Large intestine (tissue), 12 donors: ENCODE measurements at places on chromosomes 4 and X.
A peak's percentile ranks its signal among the peaks of the same experiment; 100 is the strongest.

DNA sequence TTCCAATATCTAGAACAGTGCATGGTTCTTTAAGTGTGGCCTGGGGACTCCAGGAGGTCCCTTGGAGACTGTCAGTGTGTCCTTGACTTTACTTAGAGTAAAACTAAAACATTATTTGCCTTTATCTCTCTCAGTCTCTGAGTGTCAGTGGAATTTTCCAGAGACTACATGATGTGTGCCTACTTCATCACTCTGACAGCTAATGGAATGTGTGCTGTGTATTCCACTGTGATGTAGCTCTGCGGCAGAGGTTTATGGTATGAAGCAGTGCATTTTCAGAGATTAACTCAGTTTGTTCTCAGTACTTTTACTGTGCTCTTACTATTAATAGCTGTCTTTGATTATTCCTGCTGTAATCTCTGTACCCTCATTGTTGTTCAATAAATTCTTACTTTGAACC, 85.6 kb downstream of the MANBA start:
- no peaks in the 10 kb centered on the region for H3K27me3 ChIP-seq
- H3K27ac ChIP-seq = no peak overlapping the region
- no peaks in the 10 kb centered on the region for H3K36me3 ChIP-seq
- H3K4me1 ChIP-seq = no peaks in the 10 kb centered on the region

- no peaks in the 10 kb centered on the region for H3K4me1 ChIP-seq
- no peaks in the 10 kb centered on the region for H3K36me3 ChIP-seq
- no peak for DNase-seq
- H3K27me3 ChIP-seq = no peaks in the 10 kb centered on the region
Observed at GRCh38 chr4:53855581-53856250, 208.7 kb downstream of the CHIC2 start.

- H3K4me1 ChIP-seq = no peaks in the 10 kb centered on the region
- no peaks in the 10 kb centered on the region for H3K27me3 ChIP-seq
- no peak overlapping the region for H3K4me3 ChIP-seq
- DNase-seq = no peak
Observed at GRCh38 chr4:157739242-157739641, 433.6 kb downstream of the GASK1B start.

GRCh38 chr4:35464964-35465528, 779.3 kb downstream of the ARAP2 start:
- no peaks in the 10 kb centered on the region for H3K4me1 ChIP-seq
- no peak for DNase-seq
- no peak overlapping the region for H3K27ac ChIP-seq

DNA sequence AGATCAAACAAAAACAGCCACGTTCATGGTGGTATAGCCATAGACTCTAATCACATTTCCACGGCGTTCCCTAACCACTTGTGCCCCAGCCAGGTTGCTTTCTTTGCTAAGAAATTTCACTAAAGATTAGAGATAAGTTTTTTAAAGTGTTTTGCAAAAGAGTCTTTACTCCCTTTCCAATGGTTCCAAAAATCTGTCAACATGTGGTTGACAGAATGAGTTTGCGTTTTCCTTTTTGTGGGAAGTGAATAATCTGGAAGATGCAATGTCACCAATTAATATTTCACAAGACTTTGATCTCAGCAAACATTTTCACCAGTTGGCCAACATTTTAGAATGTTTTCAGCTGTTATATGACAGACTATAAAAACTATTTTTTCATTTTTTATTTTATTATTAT, 35.3 kb downstream of the CXCL1 start:
- no peaks in the 10 kb centered on the region for H3K36me3 ChIP-seq
- H3K4me1 ChIP-seq = no peaks in the 10 kb centered on the region
- H3K27me3 ChIP-seq = no peaks in the 10 kb centered on the region

DNA sequence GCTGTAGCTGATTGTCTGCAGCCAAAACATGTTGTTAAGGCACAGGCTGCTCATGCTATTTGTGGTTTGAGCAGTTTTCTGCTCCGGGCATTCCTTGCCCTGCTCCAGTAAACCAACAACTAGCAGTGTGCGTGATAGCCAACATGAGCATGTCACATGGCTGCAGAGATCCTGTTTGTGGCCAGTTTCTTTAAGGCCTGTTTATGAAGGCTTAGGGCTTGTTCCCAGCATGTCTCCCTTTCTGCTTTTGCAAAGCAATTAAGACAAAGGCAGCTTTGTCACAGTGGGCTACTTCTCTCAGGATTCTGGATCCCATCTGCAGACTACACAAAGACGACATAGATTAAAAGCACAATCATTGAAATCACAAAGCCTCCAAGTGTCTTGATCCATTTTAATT, 160.5 kb downstream of the ZNF518B start:
- H3K4me1 ChIP-seq = no peaks in the 10 kb centered on the region
- DNase-seq = no peak
- H3K27ac ChIP-seq = no peak overlapping the region
- H3K36me3 ChIP-seq = no peaks in the 10 kb centered on the region
- H3K27me3 ChIP-seq = no peaks in the 10 kb centered on the region
- H3K4me3 ChIP-seq = no peak overlapping the region

GRCh38 chr4:186486172-186486571, 69.2 kb downstream of the MTNR1A start:
- peak; percentile 5 for DNase-seq
- H3K27ac ChIP-seq = no peak overlapping the region
- no peaks in the 10 kb centered on the region for H3K27me3 ChIP-seq
- H3K4me1 ChIP-seq = no peaks in the 10 kb centered on the region
- no peak overlapping the region for H3K4me3 ChIP-seq

DNA sequence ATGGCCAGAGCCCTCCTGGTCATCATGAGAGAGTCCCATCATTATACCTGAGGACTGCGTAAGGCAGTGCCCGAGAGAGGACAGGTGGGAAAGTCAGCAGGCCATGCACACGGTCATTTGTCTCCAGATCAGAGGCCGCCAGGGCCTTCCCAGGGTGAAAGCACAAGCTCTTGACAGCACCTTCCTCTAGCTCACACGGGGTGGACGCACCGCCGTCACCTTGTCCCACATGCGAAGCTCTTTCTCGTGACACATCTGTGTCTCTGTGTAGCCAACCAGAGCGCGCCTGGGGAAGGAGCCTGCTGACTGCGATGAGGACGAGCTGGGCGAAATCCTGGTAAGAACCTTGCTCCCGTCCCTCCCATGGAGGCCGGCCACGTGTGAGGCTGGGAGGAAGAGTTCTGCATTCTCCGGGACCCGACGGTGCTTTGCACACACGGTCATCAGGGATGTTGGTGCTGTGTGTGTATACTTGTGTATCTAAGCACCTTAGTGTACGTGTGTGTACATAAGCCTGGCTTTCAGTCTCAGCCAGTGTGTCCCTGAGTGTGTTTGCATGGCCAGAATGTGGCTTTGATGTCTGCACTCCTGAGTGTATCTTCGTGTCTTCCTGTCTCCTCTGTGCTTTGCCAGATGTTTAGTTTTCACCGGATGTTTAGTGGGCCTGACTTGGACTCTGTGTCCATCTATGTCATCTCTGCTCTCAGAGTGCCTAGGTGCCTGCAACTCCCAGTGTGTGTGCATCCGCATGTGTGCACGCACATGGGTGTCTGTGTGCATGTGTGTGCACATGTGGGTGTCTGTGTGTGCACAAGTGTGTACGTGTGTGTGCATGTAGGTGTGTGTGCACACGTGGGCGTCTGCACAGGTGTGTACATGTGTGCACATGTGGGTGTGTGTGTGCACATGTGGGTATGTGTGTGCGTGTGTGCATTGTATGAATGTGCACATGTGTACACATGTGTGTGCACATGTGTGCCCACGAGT, 15.1 kb downstream of the ATP5ME start:
- H3K27ac ChIP-seq = no peak overlapping the region
- DNase-seq = no peak
- H3K4me3 ChIP-seq = no peak overlapping the region

- H3K27me3 ChIP-seq = no peaks in the 10 kb centered on the region
- DNase-seq = no peak
- H3K36me3 ChIP-seq = no peaks in the 10 kb centered on the region
- H3K4me3 ChIP-seq = no peak overlapping the region
- no peak overlapping the region for H3K27ac ChIP-seq
Observed at GRCh38 chrX:5220421-5220820, 1008.2 kb downstream of the NLGN4X start.

- H3K4me3 ChIP-seq = no peak overlapping the region
- no peaks in the 10 kb centered on the region for H3K4me1 ChIP-seq
- no peaks in the 10 kb centered on the region for H3K27me3 ChIP-seq
- no peaks in the 10 kb centered on the region for H3K36me3 ChIP-seq
- no peak for DNase-seq
- H3K27ac ChIP-seq = no peak overlapping the region
Observed at GRCh38 chr4:8125526-8126056, 33.0 kb downstream of the ABLIM2 start.

DNA sequence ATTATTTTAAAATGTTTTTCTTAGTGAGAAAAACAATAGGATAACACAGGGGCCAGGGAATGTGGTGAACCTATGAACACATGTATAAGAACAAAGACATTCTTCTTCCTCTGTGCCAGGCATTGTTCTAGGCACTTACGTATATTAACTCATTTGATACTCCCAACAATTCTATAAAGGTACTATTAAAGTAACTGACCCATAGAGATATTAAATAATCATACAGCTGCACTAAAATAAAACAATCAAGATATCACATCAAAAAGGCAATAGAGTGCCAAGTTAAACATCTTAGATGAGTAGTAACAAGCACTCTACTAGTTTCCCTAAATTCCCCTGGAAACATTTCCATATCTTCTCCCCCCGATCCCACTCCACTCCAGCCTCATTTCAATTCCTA, 33.4 kb downstream of the SLC39A8 start:
- H3K4me3 ChIP-seq = no peak overlapping the region
- no peaks in the 10 kb centered on the region for H3K36me3 ChIP-seq
- DNase-seq = no peak
- no peaks in the 10 kb centered on the region for H3K27me3 ChIP-seq
